ENCODE measurements at places on chromosomes 12 and 14.

GRCh38 chr12:49924628-49925246 is 21.0 kb upstream of the FAIM2 start:
- no peak for DNase-seq

- peak; percentile 95 for DNase-seq
Observed at GRCh38 chr14:51304941-51305340, 64.9 kb downstream of the TMX1 start.

DNA sequence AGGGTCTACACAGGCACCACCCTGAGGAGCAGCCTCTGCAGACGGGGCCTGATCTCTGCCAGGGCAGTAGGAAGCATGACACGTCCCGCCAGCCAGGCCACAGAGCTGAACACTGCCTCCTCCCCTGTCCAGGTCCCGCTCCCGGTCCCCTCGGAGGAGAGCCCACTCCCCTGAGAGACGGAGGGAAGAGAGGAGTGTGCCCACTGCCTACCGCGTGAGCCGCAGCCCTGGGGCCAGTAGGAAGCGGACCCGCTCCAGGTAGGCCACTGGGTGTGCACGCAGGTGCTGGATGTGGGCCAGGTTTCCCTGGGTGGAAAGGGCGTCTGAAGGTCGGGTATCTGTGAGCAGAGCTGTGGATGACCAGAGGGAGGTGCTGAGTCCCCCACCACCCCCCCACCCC is 41.9 kb upstream of the MMP17 start:
- no peak for DNase-seq

DNA sequence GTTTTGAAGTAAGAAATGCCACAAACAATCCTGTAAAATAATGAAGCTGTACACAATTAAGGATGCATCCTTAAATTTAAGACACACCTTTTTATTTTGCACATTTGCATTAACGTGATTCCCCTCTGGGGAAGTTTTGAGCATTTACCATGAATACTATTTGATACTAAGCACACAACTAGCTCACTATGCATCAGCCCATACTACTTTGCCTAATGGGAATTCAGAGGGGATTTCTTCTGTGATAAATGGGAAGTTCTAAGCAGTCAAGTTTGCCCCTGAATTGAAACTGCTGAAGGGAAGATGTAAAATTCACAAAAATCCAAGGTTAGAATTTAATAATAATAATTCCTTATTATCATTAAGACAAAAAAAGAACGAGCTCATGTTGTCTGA is 27.4 kb downstream of the SINHCAF start:
- DNase-seq, result no peak

GRCh38 chr12:127381043-127381668 is 885.8 kb upstream of the TMEM132C start:
- peak; percentile 33 for DNase-seq

- no peak for DNase-seq
Observed at GRCh38 chr12:94333396-94333795, 126.3 kb downstream of the CEP83 start.

DNA sequence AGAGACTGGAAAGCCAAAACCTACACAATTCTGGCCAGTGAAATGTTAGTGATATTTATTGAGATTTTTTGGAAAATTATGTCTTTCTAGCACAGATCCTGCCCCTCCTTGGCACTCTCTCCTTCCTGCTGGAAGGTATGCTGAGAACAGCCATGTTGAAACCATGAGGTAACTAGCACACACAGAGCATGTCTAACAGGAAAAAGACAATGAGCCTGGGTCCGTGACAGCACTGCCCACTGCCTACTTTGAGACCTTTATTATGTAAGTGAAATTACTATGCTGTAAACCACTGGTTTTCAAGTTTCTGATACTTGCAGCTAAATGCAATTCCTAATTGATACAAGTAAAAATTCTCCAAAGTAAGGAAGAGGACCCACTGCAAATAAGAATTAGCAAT is 81.6 kb upstream of the SINHCAF start:
- no peak for DNase-seq

DNA sequence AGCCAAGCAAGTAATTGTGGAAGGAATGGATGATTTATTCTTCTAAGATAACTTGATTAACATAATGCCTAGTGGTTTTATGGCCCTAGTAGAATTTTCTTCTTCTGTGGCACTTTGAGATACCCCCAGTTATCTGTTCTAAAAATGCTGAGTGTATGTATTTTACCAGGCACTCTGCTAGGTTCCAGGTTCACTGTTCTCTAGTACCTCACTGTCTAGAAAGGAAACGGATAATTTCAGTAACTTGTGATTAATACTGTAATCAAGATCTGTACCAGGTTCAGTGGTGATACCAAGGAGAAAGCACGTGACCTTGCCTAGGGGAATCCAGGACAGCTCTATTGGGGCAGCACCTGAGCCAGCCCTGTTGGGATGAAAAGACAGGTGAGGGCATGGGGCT is 8.0 kb downstream of the ANO6 start:
- DNase-seq, result no peak

DNA sequence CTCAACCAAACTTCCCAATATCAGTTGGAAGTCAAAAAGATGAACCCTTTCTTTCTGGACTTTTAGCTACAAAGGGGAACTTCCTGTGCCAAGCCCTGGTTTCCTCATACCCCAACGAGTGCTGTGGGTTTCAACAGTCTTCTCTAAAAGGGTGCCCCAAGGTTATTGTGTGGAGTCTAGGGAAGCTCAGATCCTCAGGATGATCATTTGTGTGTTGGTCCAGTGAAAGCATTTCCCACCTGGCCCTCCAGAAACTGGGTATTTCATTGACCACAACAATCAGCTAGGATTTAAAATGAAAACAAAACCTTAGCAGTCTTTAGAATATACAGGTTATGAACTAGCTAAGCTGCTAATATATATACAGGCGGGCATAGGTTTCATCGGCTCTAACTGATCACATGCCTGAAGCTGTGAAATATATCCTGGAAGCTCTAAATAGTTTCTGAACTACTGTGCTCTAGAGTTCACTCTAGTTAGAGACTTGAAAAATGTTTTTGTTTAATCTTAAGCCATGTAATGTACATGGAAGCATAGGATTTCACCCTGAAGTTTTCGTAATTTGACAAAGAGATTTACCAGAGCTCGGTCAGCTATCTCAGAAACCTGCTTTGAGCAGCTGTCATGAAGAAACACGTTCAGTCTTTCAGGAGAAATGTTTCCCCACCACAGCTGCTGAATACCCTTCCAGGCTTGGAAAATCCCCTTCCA is 29.6 kb downstream of the P2RX4 start:
- DNase-seq, result no peak

- DNase-seq, result no peak
Observed at GRCh38 chr12:11774821-11775220, 125.3 kb downstream of the ETV6 start.

GRCh38 chr12:130391186-130391585 is 53.5 kb downstream of the PIWIL1 start:
- no peak for DNase-seq

GRCh38 chr14:103065861-103066260 is 8.5 kb upstream of the CDC42BPB start:
- no peak for DNase-seq

DNA sequence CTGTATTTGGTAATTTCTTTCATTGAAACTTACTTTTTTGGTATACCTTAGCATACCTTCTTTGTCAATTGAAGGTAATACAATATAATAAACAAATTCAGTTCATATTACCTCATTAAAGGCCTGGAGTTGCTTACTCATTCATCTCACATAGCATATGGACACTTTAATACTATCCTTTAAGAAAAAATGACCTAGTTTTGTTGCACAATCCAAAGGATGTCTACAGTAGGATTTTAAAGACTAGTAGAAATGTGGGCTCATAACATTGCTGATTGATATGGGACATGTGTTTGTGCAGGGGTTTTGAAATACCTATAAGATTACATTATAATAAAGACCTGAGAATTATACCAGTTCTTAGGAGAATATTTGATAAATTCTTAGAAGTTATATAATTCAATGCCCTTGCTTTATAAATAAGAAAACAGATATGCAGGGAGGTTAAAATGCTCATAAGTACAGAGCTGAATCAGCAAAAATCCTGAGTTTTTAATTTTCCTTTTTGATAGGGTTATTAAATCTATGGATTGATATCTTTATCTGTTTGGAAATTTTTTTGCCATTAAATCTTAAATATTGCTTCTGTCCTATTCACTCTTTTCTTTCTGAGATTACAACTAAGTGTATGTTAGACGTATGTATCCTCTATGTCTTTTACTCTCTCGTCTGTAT is 352.1 kb downstream of the ATP23 start:
- peak; percentile 9 for DNase-seq

GRCh38 chr14:81400852-81401251 is 728 bp upstream of the STON2 start:
- peak; percentile 97 for DNase-seq

DNA sequence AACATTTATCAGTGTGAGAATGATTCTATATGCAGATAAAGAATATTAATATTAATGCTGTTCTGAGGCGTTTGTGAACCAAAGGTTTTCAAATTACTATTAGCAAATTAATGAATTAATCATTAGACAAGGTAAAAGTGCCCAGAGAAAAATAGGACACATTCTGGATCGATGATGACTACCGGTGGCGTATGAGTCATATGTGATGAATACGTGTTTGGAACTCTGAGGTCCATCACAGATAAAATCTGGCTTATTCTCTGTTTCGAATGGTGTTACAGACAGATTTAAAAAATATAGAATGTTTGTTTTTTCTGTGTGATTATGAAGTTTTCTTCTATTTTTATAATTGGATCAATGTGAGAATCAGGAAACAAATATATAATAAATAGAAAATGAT is 79.2 kb upstream of the RTL1 start:
- peak; percentile 31 for DNase-seq

DNA sequence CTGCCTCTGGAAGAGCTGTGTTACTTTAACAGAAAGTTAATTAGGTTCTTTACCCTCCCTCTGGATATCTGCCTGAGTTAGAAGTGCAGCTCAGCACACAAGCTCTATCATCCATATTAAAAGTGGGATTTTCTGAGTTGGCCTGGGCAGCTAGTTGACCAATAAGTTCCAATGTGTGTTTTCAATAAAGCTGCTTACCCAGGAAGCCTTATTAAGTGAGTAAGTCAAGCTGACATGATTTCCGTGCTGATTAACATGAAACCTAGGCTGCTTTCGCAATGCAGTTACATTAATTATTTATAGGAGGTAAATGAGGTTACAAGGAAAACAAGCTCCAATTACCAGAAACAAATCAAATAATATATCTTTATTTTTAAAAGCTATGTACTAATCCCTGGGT is 4.8 kb downstream of the NEUROD4 start:
- no peak for DNase-seq

- DNase-seq, result no peak
Observed at GRCh38 chr12:64780531-64781279, 21.5 kb upstream of the GNS start.

DNA sequence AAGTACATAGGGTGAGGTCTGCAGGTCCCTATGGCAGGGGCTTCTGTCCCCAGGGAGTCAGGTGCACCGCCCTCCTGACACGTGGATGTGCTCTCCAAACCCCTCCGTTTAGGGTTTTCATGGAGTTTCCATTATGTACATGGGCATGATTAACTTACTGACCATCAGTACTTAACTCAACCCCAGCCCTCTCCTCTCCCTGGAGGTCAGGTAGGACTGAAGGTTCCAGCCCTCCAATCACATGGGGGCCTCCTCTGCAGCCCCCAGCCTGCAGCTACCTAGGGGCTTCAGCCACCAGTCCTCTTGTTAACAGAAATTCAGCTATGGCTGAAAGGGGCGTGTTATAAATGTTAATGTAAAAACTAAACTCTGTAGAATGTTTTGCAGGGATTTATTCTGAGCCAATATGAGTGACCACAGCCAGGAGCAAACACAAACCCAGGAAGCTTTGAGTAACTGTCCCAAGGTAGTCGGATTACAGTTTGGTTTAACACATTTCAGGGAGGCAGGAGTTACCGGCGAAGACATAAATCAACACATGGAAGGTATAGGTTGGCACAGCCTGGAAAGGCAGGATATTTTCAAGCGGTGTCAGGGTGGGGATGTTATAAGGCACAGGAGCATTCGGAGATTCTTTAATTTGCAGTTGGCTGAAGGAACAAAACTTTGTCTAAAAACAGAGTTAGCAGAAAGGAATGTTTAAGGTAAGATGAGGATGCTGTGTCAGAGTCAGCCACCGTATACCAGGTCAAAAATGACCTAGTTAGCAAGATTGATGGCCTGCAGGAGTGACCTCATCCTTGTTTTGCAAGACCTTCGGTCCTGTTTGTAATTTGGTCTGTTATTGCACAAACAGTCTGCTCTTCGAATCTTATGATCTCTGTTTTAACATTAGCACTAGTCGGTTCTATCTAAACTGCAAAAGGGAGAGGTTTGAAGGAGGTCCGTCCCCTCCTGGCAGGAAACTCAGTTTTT is 75.2 kb downstream of the TNFAIP2 start:
- DNase-seq, result peak; percentile 80
